ENCODE measurements at places on chromosomes 16 and 17.

DNA sequence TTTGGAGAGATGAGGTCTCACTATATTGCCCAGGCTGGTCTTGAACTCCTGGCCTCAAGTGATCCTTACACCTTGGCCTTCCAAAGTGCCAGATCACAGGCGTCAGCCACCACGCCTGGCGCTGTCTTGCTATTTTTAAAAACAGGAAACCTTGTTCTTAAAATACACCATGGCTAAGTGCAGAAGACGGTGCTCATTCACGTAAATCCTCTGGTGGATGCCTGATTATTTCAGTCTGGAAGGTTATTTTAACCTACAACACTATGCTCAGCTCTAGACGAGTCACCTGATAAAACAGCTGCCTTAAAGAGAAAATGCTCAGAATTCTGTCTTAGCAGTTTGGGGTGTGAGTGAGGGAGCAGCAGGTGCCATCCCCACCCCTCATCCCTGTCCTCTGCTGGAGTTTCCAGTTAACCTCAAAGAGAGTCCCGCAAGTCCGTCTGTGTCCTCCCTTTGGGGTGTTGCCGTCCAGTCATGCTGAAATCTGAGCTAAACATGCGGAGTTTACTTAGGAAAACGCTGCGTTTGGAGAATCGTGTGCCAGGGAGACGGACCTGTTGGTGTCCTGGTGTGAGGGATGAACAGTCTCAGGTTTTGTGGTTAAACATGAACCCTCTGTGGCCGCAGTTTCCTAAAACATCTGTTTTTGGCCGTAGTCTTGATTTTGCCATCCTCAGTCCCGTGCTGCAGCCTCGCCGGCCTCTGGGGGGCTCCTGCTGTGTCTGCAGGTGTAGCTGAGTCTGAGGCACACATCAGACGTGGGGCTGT lies 17.1 kb downstream of the SPG7 start:
- DNase-seq = no peak

- DNase-seq = no peak
Observed at GRCh38 chr16:30923554-30924075, at the start of gene FBXL19. Gene FBXL19, plus strand, starts transcription at chr16:30923572. Its CDS starts 2,183 bp downstream, at chr16:30925755.

- DNase-seq = no peak
Observed at GRCh38 chr17:43722870-43723665, 35.5 kb downstream of the SOST start.

- DNase-seq = no peak
Observed at GRCh38 chr17:81621494-81622130, 15.3 kb downstream of the NPLOC4 start.

DNA sequence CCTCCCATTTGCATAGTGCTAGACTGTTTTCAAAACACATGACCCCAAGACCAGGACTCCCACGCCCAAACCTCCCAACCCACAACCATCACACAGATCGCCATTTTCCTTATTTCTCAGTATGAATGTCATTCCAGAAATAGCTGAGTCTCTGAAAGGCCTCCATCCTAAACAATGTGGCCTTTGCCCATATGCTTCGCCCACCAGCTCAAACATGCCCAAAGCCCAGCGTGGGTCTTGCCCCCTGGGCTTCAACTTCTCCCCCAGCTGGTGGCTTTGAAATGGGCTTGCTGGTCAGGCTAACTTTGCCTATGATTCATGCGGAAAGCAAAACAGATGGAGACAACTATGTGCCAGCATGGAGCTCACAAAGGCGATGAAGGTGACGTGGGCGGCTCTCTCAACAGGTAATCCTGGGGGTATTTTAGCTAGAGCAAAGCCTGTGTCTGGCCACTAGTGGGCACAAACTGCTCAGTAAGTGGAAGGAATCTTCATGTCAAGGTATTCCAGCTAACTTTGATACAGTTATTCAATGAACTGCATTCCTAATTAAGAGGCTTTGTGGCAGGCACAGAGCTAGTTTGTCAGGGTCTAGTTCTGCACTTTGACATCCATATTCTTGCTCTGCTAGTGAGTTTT lies 17.1 kb downstream of the PMP22 start:
- DNase-seq = no peak

DNA sequence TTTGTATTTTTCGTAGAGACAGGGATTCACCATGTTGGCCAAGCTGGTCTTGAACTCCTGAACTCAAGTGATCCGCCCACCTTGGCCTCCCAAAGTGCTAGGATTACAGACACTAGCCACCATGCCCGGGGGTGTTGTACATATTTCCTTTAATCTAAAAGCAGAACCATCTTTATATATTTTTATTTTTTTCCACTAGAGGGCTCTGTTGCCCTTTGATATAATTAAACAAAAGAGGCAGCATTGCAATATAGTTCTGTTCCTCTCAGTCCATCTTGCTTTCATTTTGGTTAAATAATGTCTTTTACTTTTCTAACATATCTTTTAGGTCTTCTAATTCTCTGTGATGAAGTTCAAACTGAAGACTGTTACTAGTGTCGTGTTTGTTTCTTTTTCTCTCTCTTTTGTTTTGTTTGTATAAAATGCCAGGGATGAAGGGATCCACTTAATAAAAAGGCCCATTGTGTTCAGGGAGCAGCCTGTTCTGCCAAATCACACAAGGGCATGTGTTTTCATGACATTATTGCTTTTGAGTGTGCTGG lies 23.4 kb downstream of the WWOX start:
- DNase-seq = peak; percentile 55

GRCh38 chr16:52174168-52174567 lies 372.8 kb downstream of the TOX3 start:
- DNase-seq = no peak

- peak; percentile 96 for DNase-seq
Observed at GRCh38 chr17:48025040-48025903, 12.3 kb downstream of the COPZ2 start.

- DNase-seq = no peak
Observed at GRCh38 chr16:2584729-2585650, 47.2 kb downstream of the PDPK1 start.

- no peak for DNase-seq
Observed at GRCh38 chr17:77424585-77425344, 284.0 kb downstream of the SEC14L1 start.

- no peak for DNase-seq
Observed at GRCh38 chr17:13525876-13526275, 75.9 kb downstream of the HS3ST3A1 start.

- DNase-seq = no peak
Observed at GRCh38 chr17:28133562-28133970, 91.1 kb downstream of the NLK start.

DNA sequence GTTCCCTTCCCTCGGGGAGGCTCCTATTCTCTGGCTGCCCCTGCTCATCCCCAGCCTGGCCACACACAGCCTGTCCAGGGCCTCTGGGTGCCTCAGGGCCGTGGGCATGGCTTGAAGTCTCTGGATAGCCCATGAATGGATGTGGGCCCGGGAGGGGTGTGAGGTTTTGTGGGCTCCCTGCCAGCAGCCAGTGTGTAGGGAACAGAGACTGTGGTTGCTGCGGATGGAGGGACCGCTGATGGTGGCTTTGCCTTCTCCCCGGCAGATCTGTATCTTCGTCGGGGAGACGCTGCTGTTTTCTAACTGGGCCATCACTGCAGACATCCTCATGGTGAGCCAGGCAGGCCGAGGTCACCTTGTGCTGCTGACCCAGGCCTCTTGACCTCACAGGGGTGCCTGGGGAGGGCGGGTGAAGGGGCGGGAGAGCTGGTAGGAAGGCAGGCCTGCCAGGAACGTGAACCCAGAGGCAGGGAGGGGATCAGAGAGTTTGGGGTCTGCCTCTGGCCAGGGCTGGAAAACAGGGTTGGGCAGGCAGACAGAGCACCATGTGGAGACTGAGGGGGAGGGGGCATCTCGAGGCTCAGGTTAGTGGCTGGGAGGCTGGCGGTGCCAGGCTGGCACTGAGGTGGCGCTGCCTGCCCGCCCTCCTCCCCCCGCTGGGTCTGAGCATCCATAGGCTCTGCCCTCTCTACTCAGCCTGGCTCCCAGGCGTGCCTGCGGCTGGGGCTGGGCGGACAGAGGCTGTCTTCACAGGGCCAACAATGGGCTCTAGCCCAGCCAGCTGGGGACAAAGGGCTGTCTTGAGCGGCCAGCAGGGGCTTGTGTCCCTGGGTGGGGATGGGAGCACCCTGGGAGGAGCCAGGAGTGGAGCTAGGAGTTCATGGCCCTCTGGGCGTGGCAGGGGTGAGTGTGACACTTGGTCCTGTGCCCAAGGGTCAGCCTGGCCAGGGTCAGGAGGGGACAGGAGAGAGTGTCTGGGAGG lies 21.4 kb downstream of the MYBBP1A start:
- DNase-seq = no peak

DNA sequence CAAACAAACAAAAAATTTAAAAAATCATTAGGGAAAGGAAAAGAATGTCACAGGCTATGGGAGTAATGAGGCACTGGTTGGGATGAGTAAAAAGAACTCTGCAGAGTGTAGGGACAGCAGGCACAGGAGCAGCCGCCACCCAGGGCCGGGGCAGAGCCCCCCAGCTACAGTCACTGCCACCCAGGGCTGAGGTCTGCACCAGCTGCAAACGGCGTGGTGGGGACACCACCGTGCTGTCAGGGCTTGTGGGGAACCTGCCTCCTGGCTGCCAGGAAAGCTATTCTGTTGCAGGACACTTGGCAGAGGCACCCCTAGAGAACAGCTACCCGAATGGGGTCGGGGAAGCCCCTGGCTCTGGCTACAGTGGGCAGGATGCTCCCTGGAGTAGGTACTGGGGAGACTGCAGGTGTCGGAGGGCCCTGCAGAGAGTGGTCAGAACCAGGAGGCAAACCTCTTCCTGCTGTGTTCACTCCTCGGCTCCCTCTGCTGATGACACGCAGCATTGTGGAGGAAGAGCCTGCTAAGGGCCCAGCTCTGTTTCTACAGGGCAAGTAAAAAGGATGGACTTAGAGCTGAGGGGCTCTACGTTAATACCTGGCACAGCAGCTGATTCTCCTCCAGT lies 32.3 kb upstream of the CAPN15 start:
- DNase-seq = no peak

- DNase-seq = no peak
Observed at GRCh38 chr16:89345642-89346150, 128.2 kb downstream of the ZNF778 start.

GRCh38 chr17:76405607-76405966 lies 21.2 kb downstream of the SPHK1 start:
- no peak for DNase-seq

GRCh38 chr16:85717393-85718152 lies 28.8 kb upstream of the GINS2 start:
- DNase-seq = peak; percentile 41

GRCh38 chr16:30110661-30111060 lies 2.7 kb downstream of the GDPD3 start:
- DNase-seq = no peak

DNA sequence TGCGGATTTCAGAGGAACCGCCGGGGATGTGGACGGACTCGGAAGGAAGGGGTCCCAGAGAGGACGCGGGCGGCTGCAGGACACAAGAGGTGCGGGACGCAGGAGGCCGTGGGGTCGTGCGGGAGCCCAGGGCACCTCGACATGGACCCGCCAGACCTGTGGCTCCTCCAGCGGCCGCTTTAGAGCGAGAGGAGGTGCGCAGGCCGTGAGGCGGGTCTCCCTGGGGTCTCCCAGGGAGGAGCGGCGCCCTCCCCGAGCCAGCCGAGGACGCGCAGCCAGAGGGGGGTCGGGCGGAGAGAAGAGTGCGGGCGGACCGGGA lies 6.8 kb upstream of the FLYWCH1 start:
- DNase-seq = no peak

- no peak for DNase-seq
Observed at GRCh38 chr16:17278988-17279387, 191.8 kb downstream of the XYLT1 start.

- peak; percentile 23 for DNase-seq
Observed at GRCh38 chr17:72725433-72726068, 366.9 kb downstream of the SLC39A11 start.

GRCh38 chr16:819336-820043 lies 19.0 kb upstream of the GNG13 start:
- peak; percentile 42 for DNase-seq

GRCh38 chr16:69326172-69326873 lies 4.1 kb downstream of the PDF start:
- DNase-seq = no peak

GRCh38 chr17:6105649-6106007 lies 35.4 kb downstream of the WSCD1 start:
- no peak for DNase-seq

DNA sequence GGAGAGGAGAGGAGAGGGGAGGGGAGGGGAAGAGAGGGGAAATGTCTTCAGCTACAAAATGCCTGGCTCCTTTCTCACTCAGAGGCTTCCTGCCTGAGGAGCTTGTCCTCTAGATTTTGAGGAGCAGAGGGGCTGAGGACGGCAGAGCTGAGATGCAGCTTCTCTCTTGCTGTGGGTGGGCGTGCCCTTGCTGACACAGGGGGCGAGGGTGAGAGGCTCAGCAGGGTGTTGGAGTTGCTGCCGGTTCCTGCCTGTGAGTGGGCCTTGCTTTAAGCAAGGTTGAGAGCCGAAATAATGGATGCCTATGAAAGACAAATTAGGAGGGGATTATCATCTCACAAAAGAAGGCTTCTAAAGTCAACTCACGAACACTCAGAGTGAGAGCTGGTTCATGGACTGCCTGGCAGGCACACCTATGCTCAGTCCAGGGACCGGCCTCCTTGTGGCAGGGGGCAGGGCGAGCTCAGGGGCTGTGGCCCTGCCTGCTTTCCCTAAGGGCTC lies 215.6 kb downstream of the MSI2 start:
- DNase-seq = no peak

- DNase-seq = no peak
Observed at GRCh38 chr16:83915081-83915480, 16.2 kb downstream of the MLYCD start.

DNA sequence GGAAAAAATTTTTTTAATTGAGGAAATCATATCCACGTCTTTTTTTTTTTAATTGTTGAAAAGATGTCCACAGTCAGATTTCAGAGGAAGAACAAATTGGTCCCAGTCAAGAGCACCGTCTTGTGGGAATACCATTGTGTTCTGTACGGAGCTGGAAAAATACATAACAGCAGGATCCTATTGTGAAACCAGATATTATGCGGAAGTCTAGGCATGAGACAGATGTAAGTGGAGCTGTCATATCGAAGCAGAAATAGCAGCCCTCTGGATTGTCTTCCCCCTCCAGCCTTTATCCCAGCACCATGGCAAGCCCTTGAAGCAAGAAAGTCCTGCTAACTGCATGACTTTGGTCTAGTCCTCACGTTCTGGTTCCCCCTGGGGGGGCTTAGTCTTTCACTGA lies 391.6 kb upstream of the ASIC2 start:
- no peak for DNase-seq

- DNase-seq = no peak
Observed at GRCh38 chr17:7019839-7020519, 2.9 kb upstream of the BCL6B start.

- peak; percentile 28 for DNase-seq
Observed at GRCh38 chr17:68102318-68102758, 66.8 kb downstream of the KPNA2 start.

- DNase-seq = peak; percentile 48
Observed at GRCh38 chr17:64281962-64282752, 19.1 kb upstream of the TEX2 start.

- DNase-seq = no peak
Observed at GRCh38 chr17:74807925-74808324, 31.8 kb upstream of the NAT9 start.

- DNase-seq = no peak
Observed at GRCh38 chr17:47942568-47942967, 1.2 kb downstream of the PNPO start.

- no peak for DNase-seq
Observed at GRCh38 chr17:12730931-12731521, 58.3 kb upstream of the ARHGAP44 start.

Data from CD4-positive, alpha-beta memory T cell (primary cell).